ENCODE measurements at places on chromosomes 16 and 17.

- no peak for DNase-seq
These were observed 23.2 kb downstream of the CDH3 start for GRCh38 chr16:68668266-68668665.

- DNase-seq = no peak
These were observed 120.6 kb downstream of the IRF8 start for GRCh38 chr16:86019446-86020047.

DNA sequence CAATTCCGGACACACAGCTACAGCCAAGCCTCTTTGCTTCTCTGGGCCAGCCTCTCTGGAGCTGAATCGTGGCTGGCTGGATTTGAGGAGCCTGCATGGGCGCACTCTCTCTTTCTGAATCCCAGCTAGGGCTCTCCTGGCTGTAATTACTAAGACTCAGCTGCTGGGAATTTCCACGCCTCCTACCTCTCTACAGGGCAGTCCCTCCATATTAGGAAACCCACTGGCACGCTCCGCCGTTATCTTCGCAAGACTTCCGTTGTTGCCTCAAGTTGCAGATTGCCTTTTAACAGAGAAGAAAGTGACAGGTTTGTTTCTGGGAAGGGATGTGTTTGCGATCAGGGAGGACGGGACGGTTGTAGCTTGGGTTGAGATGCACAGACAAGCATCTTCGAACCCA is 188.4 kb upstream of the NLRP1 start:
- DNase-seq = no peak

- no peak for DNase-seq
These were observed 29.4 kb downstream of the COG7 start for GRCh38 chr16:23423496-23424049.

GRCh38 chr16:75116081-75116910 is at the start of gene LDHD:
TSS of gene LDHD (minus strand) at chr16:75116780. CDS start at chr16:75116720, 60 bp downstream.
- DNase-seq = no peak

DNA sequence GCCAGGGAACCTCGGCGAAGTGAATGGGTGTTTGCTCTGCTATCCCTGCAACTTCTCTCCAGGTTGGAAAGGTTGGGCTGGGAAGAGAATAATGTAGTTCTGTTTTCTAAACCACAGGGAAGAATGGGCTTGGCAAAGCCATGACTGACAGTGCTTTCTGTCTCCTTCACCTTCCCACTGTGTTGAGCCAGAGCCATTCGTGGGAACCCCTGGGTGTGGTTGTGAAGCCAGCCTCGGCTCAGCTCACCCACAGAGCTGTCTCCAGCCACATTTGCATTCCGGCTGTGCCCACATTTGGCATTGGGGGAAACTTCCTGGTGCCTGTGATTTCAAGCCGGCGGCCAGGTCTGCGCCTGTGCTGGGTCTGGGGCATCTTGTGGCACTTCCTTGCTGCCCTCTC is 39.9 kb downstream of the BAIAP2 start:
- DNase-seq = no peak

DNA sequence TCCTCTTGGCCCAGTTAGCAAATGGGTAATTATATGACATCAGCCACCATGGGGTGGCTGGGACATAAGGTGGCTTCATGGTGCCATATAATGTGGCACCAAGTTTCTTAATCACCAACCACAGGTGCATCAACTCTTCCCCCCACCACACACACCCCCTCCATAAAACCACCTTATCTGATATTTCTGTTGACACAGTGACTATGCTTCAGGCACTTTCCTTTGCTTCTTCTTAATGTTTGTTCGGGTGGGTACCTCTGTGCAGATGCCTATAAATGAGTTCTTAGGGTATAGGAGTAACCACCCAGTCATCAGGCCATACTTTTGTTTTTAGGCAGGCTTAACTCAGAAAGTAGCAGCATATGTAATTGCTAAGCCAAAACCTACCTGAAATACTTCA is 29.5 kb downstream of the RNF43 start:
- DNase-seq = no peak

DNA sequence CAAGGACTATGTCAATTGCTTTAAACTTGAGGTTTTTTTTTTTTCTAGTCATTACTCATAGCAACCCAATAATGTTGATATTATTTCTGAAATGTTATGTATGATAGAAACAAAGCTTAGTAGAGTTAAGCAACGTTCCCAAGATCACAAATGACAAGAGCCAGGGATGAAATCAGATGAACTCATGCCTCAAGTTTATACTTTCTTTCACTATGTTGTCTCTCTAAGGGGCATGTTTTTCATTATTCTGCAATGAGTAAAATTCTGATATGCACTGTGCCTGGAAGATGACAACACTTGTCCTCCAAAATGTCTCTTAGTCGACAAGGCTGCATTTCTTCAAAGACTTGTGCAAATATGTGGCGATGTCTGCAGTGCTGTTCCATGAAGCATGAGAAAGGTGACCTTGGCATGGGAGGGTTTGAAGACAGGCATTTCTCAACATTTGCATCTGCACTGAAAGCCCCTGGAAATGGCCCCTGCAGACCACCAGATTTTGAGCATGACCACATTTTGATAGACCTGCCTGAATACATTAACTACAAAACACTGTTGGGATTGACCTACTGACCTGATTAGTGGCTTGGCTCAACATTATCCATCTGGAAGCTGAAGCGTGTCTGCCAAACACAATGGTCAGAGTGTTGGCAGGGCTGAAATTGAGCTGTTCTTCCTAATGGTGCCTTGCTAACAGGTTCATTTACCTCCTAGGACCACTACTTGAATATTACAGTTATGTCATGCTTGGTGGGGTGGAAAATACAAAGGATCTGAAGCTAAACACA is 1027.5 kb downstream of the CDH11 start:
- DNase-seq = no peak

DNA sequence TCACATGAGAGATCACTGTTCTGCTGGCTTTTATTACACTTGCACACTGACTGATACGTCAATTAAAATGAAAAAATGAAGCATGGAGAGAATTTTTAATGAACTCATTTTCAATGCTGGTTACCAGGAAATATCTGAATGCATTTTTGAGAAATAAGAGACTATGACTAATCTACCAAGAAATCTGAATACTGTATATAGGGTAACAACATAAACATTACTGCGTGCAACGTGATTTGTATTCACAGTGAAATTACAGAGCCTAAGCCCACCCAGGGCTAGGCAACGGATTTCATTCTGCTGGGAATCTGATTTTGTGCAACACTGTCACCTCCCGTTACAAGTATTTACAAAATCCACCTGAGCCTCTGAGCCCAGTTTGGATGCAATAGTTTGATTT is 23.8 kb upstream of the LCMT1 start:
- no peak for DNase-seq

- no peak for DNase-seq
These were observed 2.3 kb downstream of the LCAT start for GRCh38 chr16:67941469-67942199.

DNA sequence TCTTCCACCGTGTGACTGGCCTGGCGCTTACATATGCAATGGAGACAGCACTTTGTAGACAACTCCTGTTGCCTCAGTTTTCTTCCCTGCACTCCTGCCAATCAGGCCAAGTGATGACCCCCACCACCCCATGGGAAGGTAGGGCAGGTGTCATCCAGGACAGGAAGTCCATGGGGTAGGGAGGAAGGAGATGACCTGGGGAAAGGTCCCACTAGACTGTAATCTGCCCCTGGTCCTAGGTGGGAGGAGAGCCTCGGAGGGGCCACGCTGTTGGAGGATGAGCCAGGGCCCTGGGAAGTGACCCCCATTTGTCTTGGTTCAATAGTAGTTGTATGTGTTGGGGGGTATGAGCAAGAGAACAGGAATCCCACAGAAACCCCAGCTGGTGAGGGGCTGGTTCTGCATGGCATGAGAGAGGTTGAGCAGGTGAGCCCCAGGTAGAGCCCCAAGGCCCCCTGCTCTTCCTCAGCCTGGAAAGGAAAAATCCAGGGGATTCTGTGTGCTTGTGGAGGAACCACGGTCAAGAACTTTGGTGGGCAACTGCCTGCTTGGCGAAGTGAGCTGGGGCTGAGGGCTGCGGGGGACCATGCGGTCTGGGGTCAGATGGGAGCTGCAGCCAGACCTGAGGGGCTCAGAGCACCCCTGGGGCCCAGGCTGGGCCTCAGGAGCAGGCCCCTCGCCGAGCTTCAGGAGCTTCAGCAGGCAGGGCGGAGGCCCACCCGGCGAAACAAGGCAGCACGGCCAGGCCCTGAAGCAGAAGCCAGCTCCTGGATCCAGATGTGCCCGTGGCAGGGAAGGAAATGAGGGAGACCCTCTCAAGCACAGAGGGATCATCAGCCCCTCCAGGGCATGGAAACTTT is 50.7 kb downstream of the NT5M start:
- DNase-seq = no peak

GRCh38 chr17:79613195-79613772 is 2.4 kb upstream of the RBFOX3 start:
- no peak for DNase-seq

DNA sequence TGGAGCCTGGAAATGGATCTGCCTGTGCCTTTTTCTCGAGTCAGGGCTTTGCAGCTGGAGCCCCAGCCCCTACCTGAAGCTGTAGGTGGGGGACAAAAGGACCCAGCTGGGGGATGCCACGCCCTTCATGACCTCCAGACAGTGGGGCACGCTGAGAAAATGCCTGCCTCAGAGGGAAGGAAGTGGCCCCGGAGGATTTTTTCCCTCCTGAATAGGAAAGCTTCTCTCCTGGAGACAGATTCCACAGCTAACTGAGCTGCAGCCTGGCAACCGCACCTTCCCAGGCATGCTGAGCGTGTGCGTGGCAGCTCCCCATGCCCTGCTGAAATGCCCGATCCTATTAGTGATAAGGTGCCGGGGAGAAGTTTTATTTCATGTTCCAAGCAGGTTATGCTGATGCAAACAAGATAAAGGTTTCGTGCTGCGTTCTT is 58.0 kb downstream of the AIPL1 start:
- DNase-seq = no peak

- no peak for DNase-seq
These were observed 93.1 kb downstream of the SALL1 start for GRCh38 chr16:51057969-51058337.

GRCh38 chr17:5220074-5220473 is 14.6 kb downstream of the SCIMP start:
- DNase-seq = no peak

DNA sequence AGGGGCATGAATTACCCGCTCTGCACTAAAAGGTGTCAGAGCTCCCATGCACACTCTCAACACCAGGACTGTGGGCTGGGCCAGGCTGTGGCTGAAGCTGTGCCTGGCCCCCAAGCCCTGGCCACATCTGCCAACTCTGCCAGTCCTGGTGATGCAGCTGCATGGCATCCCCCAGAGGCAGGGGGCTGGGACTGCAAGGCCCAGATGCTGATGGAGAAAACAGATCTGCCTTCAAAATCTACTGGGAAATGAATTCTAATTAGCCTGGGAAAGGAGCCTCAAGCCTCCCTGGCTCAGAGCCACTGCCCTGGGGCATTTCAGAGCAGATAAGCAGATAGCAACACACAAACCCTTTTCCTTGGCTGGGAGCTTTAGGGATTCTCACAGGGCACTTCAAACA is 3.4 kb downstream of the CHST6 start:
- DNase-seq = no peak

DNA sequence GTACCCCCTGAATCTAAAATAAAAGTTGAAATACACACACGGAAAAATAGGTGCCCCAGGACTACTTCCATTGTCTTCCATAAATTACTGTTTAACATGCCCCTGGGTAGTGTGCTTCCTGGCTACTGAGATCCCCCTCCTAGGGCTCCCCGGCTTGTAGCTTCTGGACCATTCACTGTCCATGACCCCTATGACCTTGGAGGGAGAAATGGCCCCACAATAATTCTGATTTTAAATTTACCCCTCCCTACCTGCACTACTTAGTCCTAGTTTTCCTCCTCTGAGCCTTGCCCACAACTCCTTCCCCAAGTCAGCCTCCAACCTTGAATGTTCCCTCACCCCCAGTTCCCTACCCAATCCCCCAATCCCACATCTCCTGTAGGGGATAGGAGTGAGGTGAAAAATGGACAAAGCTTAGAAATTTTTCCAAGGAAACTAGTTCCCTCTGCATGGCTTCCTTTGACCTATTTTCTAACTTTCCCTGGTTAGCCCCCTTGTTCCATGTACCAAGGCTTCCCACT is 9.5 kb upstream of the MSL1 start:
- DNase-seq = no peak

GRCh38 chr16:74455213-74455612 is 33.9 kb upstream of the CLEC18B start:
- DNase-seq = no peak

DNA sequence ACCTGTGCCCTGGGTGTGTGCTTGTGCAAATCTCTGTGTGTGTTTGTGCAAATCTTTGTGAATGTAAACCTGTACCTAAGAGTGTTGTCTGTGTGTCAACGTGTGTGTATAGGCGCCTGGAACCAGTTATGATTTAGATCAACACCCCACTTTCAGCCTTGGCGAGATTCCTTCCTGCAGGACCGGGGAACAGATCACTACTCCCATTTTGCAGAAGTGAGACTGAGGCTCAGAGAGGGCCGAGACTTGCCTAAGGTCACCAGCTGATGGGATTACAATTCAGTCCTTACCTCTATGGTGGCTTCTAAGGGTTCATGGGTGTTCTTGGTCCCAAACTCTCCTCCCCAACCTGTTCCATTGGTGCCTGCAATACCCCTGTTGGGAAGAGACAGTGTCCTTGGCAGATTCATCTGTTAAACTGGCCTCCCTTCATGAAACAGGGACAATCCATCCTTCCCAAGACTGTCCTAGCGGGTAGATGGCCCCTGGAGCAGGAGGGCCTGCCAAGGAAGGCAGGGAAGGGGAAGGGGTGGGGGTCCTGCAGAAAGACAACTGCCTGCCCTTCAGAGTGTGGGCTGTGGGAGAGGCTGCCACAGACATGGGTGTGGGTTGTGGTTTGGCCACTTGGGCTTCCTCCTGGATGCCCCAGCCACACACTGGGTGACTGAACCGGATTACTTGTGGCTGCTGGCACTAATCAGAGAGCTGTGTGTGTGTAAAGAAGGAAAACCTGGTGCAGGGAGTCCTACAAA is 6.9 kb upstream of the MAPK7 start:
- DNase-seq = no peak

DNA sequence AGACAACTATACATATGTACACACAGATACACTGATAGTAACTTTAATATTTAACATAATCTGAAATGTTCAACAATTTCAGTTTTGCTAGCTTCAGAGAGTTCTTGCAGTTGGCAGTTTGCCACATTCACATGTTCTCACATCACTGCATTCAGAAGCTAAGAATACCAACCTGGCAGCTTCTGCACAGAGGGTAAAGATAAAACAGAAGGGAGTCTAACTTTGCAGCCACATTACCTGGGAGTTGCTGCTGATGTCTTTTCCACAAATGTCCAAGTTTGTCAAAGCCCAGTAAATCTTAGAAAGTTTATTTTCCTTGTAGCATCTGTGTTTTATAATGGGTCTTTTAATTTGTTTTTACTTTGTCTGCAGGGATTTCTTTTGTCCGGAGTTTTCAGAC is 332.0 kb downstream of the BCAS3 start:
- no peak for DNase-seq

DNA sequence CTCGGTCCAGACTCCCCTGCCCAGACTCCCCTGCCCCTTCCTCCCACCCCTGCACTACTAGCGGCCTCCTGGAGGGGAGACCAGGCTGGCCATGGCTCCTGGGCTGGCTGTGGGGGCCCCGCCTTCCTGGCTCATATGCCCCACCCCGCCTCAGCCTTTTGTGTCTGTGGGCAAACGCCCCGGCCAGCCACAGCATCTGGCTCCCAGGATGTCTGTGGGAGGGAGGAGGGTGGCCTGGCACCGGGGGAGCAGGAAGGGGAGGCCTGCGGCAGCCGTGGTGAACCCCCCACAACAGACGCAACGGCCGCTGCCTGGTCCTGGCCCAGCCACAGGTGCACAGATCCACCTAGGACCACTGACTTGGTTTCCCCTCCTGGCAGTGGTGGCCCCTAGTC is 32.9 kb downstream of the BAHCC1 start:
- no peak for DNase-seq

All from NCI-H510A (cell line).